SK-MEL-5 (cell line): ENCODE measurements at places on chromosomes 11 and 22.

- no peak for DNase-seq
These were observed 1.4 kb downstream of the NUDT22 start for GRCh38 chr11:64227405-64227956.

GRCh38 chr11:35523331-35523768 lies 2.1 kb downstream of the PAMR1 start:
- peak; percentile 12 for DNase-seq

GRCh38 chr11:82636615-82637014 lies 97.0 kb downstream of the FAM181B start:
- no peak for DNase-seq

GRCh38 chr22:44811141-44811540 lies 58.8 kb downstream of the ARHGAP8 start:
- DNase-seq, result no peak
